Activated naive CD8-positive, alpha-beta T cell treated with anti-CD3 and anti-CD28 coated beads, Interleukin-2, amount 50 U/mL, for 16 hours (primary cell): ENCODE measurements at places on chromosomes 2 and 18.

- no peak for DNase-seq
Measured at GRCh38 chr2:191646163-191646902, 31.6 kb upstream of the NABP1 start.

- DNase-seq = no peak
Measured at GRCh38 chr2:29114586-29114945, 649 bp upstream of the CLIP4 start.

GRCh38 chr2:239385096-239386000, 15.5 kb downstream of the HDAC4 start:
- DNase-seq = no peak

DNA sequence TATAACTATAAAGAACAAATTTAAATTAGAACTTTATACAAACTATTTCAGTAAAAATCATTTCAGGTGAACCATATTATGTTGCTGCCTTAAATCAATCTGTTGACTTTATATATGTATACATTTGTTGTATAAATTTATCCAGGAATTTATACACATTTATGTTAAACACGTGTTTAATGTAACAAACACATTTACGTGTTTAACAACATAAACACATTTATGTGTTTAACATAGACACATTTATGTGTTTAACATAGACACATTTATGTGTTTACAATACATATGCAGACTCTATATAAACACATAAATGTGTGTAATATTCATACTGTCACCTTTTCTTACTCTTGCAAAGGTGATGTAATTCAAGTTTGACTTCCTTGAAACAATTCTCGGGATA, 75.4 kb upstream of the TWSG1 start:
- no peak for DNase-seq

- DNase-seq = no peak
Measured at GRCh38 chr2:233764264-233764663, 4.2 kb downstream of the UGT1A1 start.

- DNase-seq = no peak
Measured at GRCh38 chr2:129810521-129810920, 168.9 kb upstream of the RAB6C start.

GRCh38 chr2:120589771-120590608, 145.7 kb upstream of the GLI2 start:
- DNase-seq = no peak
